ENCODE measurements at places on chromosomes 2 and 18. TPM values are rescaled to one million over a fixed set of nuclear protein-coding genes. Genes with fewer than 3 reads are reported as not detected.

DNA sequence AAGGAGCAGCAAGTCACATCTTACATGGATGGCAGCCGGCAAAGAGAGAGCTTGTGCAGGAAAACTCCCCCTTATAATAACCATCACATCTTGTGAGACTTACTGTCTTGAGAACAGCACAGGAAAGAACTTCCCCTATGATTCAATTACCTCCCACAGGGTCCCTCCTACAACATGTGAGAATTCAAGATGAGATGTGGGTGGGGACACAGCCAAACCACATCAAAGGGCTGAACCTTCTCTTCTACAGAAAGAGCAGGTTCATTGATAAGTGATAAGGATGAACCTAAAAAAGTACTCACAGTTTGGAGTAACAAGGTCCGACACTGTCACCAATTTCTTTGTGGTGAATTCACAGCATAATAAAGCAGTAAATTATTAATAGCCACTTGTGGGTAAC, 422.2 kb upstream of the FSIP2 start:
- no peak for DNase-seq

Gene HAAO
- 4.2 TPM for polyA plus RNA-seq

Gene NEB
- polyA plus RNA-seq = 0.14 TPM

Gene IHH
- polyA plus RNA-seq = not detected

Gene COLEC11
- 0.68 TPM for polyA plus RNA-seq

GRCh38 chr2:133801946-133802345, 233.7 kb upstream of the NCKAP5 start:
- no peak for DNase-seq

- DNase-seq = no peak
Measured at GRCh38 chr2:85823951-85824350, 64.8 kb downstream of the ST3GAL5 start.

Gene TM4SF20
- 0.82 TPM for polyA plus RNA-seq

Gene EMX1
- not detected for polyA plus RNA-seq

Gene MC4R
- polyA plus RNA-seq = 0.06 TPM

DNA sequence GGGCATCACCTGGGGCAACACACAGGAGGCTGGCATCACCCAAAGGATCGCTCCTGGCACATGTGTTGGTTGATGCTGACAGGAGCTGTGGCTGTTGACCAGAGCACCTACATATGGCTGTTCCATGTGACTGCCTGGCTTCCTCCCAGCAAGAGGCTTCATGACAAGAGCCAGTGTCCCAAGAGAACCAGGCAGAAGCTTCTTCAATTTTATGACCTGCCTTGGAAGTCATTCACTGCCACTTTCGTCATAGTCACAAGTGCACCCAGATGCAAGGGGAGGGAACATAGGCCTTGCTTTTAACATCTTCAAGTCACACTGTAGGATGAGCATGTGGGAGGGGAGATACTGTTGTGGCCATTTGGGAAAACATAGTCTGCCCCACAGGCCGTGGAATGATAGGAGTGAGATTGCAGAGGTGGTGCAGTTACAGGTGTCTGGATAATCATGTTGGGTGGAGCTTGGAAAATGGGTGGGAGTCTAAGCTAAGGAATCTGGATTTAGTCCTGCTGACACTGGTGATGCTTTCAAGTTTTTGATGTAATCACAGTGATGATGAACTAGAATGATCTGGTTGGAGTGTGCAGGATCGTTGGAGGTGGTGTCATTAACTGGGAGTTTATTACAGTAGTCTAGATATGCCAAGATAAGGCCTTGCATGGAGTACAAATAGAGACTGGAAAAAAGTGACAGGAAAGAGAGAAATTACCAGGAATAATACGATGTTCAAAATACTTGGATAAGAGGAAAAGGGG, 107.0 kb downstream of the RAPGEF4 start:
- DNase-seq = no peak

DNA sequence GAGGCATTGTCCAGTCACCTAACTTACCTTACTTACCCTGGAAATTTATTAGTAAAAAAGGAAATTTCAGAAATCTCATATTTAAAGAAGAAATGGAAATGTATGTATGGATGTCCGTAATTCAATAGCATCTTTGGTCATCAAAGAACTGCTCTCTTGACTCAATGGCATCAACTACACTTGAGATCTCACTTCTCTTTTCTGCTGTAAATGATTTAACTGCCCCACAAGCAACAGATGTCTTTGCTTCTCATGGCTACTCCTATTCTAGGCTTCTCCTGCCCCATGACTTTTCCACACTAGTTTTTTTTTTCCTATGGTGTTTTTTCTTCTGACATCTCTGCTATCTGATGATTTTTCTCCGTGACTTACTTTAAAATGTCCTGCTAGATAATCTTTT, 34.0 kb upstream of the ERMN start:
- no peak for DNase-seq

GRCh38 chr2:83757329-83757728, 701.8 kb downstream of the SUCLG1 start:
- no peak for DNase-seq

GRCh38 chr2:127426501-127427354, 8.5 kb downstream of the PROC start:
- no peak for DNase-seq

DNA sequence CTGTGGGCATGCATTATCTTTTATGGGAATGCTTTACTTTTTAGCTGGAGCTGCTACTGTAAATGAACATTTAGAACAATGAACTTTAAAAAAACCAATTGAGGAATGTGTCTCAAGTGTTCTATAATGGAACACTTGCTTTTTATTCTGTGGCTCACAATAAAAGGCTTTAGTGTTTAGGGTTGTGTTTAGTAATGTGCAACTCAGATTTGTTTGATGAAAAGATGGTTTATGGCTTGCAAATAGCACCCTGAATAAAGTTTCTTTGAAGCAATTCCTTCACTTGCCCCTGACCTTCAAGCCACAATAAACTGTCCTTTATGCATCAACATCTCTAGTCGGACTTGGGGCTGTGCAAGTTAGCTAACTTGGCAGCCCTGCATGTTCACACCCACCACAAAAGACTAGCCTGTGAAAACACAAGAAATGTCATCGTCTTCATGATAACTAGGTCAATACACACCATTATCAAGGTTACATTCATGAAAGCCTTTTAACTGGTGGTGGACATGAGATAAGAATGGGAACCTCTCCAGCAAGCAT, 98.7 kb downstream of the MYO1B start:
- DNase-seq = no peak

DNA sequence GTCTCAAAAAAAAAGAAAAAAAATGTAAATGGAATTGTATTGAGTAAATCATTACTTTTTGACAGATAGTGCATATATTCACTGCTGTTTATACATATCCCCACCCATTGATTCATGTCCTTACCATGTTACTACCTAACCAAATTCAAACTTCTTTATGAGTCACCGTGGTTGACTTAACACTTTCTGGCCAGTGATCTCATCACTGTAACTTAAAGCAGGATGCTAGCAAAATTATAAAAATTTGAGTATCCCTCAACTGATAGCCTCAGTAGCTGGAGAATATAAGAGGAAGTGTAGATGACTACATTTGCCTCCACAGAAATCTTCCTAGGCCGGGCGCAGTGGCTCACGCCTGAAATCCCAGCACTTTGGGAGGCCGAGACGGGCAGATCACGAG, 13.4 kb downstream of the CNOT9 start:
- no peak for DNase-seq

- no peak for DNase-seq
Measured at GRCh38 chr2:40204268-40204667, 247.6 kb downstream of the SLC8A1 start.

DNA sequence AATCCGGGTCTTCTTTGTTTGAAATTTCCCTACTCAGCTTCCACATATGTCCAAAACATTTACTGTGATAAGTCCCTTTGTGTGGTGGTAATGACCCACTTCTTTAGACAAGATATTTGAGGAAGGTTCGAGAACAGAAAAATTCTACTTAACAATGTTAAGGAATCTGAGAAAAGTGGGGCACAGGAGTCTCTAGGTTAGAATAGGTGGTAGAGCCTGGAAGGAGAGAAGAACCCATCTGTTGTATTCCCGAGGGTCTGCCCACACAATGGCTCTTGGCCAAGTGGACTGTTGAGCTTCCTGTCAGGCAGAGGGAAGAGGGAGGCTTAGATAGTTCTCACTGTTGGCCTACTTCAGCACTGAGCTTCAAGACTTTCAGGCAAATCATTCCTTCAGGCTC, 4.3 kb downstream of the IGFBP2 start:
- DNase-seq = no peak

DNA sequence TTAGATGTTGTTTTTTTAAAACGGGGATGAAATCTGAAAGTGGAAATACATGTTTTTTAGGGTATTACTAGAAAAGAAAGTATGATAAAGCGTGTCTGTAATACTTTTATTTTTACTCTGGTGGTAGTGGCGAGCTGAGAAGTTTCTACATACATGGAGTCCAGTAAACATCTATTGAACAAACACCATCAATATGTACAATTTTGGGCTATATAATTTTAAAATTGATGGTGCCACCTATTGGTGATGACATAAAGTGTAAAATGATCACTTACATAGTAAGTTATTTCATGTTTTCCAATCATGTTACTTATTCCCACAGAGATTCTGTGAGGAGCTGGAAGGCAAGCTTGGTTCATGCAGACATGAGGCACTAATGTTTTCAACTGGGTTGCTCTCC, 31.5 kb upstream of the NFE2L2 start:
- no peak for DNase-seq

Gene PLEK
- 0.06 TPM for polyA plus RNA-seq
